ENCODE measurements at places on chromosomes 5 and 9.

DNA sequence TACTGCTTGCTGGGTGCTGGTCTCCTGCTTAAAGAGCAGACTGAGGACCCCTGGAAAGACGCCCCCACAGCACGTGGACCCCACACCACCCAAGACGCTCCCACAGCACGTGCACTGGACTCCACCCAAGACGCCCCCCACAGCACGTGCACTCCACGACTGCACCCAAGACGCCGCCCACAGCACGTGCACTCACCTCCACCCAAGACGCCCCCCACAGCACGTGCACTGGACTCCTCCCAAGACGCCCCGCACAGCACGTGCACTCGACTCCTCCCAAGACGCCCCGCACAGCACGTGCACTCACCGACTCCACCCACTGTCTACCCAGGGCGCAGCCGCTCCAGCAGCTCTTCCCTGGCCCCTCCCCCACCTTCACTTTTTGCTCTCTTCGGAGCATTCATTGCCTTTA is 50.5 kb downstream of the EHMT1 start:
- DNase-seq: no peak

GRCh38 chr9:12748016-12748415 is 26.8 kb upstream of the LURAP1L start:
- DNase-seq: no peak

- DNase-seq: no peak
These were observed 3.3 kb upstream of the LSM11 start for GRCh38 chr5:157740229-157740610.

GRCh38 chr9:95092262-95093072 is 225.0 kb downstream of the FANCC start:
- no peak for DNase-seq

- no peak for DNase-seq
These were observed 7.7 kb downstream of the PAX5 start for GRCh38 chr9:37026113-37026930.

- no peak for DNase-seq
These were observed 20.1 kb downstream of the CCDC180 start for GRCh38 chr9:97327562-97327961.

DNA sequence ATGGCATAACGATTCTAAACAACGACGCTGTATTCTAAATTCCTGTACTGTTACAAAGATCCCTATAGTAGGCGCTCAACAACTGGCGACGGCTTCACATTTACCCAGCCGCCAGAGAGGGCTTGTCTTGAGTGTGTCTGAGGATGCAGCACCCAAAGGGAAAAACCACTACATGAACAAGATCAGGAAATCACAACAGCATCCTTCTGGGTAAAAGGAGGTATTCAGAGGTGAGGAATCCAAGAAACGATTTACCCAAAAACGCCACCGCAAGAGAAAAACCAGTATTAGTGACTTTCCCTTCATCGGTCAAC is 711 bp downstream of the TTC33 start:
- no peak for DNase-seq

- no peak for DNase-seq
These were observed 71.5 kb upstream of the ANXA1 start for GRCh38 chr9:73080110-73080694.

GRCh38 chr5:96823900-96824380 is 16.2 kb upstream of the ERAP1 start:
- no peak for DNase-seq

- no peak for DNase-seq
These were observed 3.0 kb downstream of the GARIN3 start for GRCh38 chr5:157162919-157163510.

GRCh38 chr5:91311697-91312501 is 71.2 kb downstream of the ARRDC3 start:
- DNase-seq: no peak

GRCh38 chr5:172008111-172008455 is 1.6 kb upstream of the FBXW11 start:
- DNase-seq: no peak

DNA sequence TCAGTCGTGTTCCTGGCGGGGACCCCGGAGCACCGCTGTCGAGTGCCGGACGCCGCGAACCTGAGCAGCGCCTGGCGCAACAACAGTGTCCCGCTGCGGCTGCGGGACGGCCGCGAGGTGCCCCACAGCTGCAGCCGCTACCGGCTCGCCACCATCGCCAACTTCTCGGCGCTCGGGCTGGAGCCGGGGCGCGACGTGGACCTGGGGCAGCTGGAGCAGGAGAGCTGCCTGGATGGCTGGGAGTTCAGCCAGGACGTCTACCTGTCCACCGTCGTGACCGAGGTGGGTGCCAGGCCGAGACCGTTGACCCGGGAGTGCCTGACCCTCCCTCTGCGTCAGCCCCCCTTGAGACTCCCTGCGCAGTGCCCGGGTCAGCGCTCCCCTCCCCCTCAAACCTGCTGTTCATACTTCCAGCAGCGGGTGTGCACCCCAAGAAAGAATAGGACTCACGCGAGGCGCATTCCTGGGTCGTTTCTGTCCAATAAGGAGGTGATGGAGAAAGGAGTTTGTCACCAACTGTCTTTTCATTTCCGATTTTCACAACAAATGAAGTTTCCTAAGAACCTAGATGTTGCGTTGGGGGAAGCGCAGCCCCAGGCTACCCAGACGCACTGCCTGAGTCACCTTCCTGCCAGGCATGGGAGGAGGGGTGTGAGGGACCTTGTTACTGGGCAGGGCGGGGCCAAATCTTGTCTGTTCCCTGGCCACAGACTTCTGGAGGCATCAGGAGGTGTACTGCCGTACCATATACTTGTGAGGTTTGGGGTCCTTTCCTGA is 722 bp downstream of the SLC22A4 start:
- DNase-seq: no peak

- no peak for DNase-seq
These were observed 13.9 kb upstream of the OSMR start for GRCh38 chr5:38831909-38832308.

DNA sequence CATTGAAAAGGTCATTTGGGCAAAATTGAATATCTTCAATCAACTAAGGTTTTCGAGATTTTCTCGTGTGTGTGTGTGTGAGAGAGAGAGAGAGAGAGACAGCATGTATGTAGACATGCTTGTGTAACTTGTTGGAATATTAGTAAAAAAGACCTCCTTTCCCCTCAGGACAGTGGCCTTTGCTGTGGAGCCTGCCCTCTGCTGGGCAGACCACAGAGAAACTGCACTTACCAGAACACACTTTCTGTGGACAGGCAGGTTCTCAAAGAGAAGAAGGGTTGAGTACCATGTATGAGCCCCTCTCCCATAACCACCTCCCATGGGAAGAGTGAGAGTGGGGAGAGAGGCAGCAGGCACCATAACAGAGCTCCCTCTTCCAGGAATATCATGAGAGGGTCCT is 45.6 kb downstream of the CFAP90 start:
- no peak for DNase-seq

DNA sequence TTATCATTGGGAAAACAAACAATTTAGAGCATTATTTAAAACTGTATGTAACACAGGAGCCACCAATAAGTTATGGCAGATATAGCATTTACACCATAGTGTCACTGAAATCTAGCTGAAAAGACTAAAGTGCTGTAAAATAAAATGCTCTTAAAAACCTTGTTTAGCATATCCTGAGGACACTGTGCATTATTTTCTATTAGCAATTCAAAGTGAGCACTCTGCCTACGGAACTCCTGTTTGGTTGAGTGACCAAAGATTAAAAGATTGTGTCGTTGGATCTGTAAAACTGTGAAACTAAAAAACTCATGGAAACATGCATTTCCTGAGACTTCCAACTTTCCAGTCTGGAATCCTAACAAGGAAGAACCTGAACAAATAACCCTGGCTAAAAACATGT is 95.9 kb upstream of the C6 start:
- no peak for DNase-seq

- DNase-seq: peak; percentile 87
These were observed at the start of gene NELFB for GRCh38 chr9:137254624-137255447. NELFB (plus strand) TSS chr9:137255327.

DNA sequence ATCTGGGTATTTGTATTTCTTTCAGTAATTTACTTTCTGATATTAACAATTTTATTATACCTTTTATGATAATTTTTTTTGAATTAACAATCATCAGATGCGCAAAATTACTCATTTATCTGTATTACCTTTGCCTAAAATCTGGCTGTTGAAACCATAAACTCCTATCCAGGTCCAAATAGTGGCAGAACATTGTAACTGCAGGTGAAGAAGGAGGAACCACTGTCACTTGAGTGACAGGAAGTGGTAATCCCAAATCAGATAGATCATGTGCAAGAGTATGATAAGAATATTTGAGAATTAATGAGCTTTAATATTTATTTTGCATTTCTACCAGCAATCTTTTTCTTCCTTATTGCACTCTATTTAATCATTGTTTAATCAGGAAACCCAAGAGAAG is 139.3 kb upstream of the TLE4 start:
- no peak for DNase-seq

- no peak for DNase-seq
These were observed 78.2 kb upstream of the MAP3K1 start for GRCh38 chr5:56737002-56737621.

- no peak for DNase-seq
These were observed 167.5 kb upstream of the CLINT1 start for GRCh38 chr5:158026304-158027031.

- DNase-seq: no peak
These were observed 651.7 kb upstream of the WWC1 start for GRCh38 chr5:167639766-167640165.

DNA sequence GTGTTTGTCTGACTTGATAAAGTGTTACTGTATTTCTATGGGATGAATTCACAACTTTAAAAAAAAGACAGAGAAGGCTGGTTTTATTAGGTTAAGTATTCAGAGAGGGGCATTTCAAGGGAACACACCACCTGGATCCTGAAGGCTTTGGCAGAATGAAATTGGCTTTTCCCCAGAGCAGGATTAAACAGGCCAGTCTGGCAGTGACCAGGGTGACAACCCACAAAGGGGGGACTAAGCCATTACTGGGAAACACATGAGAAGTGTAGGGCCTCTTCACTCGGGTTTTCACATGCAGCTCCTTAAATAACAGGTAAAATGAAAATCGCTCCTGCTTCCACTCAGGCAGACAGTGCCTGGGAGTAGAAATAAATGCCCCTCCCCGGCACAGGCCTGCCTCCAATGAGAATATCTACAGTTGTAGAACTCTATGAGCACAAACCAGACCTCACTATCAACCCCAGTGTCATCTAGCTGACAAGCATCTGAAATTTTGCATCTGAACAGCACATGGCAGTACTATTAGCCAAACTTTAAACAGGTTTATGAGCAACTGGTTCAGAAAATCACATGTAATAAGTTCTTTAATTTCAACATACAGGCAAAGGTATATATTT is 85.8 kb downstream of the LHFPL2 start:
- no peak for DNase-seq

DNA sequence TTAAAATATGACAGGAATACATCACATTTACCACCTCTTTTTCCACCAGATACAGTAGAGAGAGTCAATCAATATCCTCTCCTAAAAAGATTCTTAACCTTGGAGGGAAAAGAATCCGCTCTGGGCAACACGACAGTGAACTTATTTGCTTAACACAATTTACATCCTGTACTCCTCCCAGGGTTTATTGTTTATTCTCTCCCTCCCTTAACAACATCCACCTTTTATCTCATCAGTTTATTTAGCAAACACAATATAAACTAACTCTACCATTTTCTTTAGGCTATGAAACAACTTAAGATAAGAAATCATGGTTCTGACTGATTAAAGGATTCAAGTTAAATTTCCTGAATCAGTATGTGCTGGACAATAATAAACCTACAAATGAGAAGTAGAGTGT is 50.9 kb downstream of the CERT1 start:
- no peak for DNase-seq

DNA sequence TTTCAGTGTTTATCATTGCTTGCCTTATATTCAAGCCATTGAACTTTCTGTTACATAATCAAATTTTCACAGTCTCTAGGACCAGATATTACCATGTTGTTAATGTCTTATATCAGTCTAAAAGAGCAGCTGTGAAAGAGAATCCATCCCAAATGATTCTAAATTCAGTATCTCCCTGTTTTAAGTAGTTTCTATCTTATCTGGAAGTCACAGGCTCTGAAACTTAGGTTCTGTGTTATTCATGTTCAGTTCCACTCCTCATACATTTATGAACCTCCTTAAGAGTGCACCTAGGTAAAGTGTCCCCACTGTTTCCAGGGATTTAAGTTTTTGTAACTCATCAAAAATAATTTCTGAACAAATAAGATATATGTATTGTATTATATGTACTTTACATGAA is 9.7 kb downstream of the LYRM7 start:
- no peak for DNase-seq

DNA sequence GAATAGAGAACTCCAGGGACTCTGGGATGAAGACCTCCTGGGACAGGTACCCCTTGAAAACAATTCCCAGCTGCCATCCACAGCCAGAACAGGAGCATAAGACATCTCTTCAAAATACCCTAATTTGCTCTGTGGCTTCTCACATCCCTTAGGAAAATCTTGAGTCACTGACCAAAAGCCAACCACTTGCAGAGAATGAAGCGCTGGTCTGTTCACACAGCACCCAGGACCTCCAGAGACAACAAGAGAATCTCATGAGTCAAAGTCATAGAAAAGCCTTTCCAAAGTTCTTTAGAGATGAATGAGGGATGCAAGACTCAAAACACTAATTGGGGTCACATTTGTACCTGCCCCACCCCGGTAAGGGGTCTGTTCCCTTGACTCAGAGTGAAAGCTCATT is 210.6 kb downstream of the SEMA5A start:
- DNase-seq: no peak

GRCh38 chr9:38284039-38284575 is 108.4 kb upstream of the ALDH1B1 start:
- no peak for DNase-seq

DNA sequence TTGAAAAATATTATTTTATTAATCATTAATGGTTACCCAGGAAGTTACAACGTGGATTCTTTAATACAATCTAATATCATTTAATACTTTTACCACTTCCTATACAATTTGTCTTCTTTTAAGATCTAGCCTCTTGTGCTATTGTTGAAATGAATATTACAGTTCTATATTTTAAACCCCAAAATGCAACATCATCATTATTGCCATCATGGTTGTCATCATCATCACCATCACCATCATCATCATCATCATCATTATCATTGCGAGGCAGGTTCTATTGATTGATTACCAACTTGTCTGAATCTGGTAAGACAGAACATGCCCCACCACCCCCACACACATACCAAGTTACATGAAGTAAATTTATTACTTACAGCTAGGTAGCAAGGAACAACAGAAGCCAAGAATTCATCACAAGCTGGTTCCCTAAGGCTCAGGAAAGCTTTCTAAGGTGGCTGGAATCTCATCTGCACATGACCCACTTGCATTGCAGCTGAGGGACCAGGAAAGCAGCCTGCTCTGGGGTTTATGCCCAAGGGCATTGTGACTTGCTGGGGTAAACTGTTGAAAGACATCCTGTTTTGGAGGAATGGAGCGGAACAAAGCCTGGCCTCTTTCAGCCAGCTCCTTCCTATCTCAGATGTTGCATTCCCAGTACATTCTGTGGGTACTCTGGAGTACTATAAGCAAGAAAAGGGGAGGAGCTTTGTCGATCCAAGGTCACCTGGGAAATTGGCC is 418.1 kb downstream of the PRR16 start:
- no peak for DNase-seq

DNA sequence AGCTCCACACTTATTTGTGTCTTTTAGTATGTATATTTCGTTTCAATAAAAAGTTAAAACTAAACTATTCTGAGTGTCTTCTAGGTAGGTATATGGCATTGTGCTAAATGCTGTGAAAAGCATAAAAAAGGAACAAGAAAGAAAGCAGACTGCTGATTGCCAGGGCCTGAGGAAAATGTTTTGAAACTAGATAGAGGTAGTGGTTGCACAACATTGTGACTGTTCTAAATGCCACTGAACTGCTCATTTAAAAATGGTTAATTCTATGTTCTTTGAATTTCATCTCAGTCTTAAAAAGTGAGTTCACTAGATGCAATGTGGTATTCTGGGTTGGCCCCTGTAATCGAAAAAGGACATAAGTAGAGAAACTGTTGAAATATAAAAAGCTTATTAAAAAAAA is 2.6 kb upstream of the ALAD start:
- DNase-seq: no peak

All from cortex of kidney (tissue), 1 donor.